ENCODE measurements at places on chromosomes 7 and 10.
A peak's percentile ranks its signal among the peaks of the same experiment; 100 is the strongest.

GRCh38 chr10:12337453-12338372 lies 11.6 kb upstream of the CAMK1D start:
- DNase-seq, result no peak

- DNase-seq, result no peak
Measured at GRCh38 chr7:56127241-56127975, 11.2 kb upstream of the NUPR2 start.

DNA sequence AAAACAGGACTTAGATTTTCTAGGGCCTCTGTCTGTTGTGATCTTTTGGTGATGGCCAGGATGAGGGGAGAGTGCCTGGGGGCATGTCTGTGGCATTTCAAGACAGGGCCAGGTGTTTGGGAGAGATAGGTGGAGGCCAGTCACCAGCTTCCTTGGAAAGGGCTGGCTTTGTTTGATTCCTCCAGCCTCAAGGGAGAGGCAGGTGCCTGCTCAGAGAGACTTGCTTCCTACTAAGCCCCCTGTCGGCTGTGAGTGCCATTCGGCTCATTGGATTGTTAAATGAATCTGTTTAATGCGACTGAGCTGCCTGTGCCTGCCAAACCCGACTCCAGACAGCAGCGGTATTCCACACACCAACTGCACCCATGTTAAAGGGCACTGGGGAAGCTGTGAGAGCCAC lies 304.1 kb upstream of the COBL start:
- DNase-seq, result no peak

GRCh38 chr7:128206017-128206746 lies 34.9 kb upstream of the LEP start:
- DNase-seq, result no peak

DNA sequence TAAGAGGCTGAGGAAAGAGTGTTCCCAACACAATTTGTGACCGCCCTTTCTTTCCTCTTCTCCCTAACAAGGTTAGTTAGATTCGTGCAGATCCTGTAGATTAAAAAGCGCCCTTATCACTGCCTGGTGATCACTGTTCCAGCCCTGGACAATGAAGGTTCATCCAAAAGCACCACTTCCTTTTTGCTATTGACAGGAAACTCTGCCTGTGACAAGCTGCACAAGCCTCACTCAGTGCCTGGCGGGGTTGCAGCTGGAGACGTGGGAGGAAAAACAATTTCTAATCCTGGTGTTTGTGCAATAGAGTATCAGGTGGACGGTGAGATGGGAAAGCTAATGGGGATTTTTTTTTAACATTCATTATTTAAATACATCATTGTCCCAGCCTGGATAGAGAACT lies 105.9 kb upstream of the CAV2 start:
- DNase-seq, result no peak

GRCh38 chr7:156236936-156237599 lies 403.5 kb upstream of the RNF32 start:
- DNase-seq, result no peak

GRCh38 chr10:91758303-91759146 lies 39.7 kb upstream of the TNKS2 start:
- no peak for DNase-seq

- DNase-seq, result no peak
Measured at GRCh38 chr10:26251925-26252324, 35.4 kb downstream of the GAD2 start.

DNA sequence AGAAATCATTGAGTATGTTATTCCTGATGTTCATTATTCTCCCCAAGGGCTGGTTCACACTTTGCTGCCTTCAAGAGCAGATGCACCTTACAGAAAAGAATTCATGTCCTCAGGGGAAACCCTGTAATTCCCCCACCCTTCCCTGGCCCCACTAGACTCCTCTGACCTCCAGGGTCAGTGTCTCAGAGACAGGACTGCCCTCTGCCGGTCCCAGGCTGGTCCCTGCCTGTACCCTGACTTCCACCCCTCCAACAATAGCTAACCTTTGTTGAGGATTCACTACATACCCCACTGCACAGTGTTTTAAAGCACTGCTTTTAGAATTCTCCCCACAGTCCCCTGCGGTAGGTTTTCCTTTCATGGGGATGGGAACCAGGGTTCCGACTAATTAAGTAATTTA lies 4.4 kb upstream of the SEPHS1 start:
- DNase-seq, result no peak

- no peak for DNase-seq
Measured at GRCh38 chr7:156654511-156655234, 14.1 kb downstream of the RNF32 start.

DNA sequence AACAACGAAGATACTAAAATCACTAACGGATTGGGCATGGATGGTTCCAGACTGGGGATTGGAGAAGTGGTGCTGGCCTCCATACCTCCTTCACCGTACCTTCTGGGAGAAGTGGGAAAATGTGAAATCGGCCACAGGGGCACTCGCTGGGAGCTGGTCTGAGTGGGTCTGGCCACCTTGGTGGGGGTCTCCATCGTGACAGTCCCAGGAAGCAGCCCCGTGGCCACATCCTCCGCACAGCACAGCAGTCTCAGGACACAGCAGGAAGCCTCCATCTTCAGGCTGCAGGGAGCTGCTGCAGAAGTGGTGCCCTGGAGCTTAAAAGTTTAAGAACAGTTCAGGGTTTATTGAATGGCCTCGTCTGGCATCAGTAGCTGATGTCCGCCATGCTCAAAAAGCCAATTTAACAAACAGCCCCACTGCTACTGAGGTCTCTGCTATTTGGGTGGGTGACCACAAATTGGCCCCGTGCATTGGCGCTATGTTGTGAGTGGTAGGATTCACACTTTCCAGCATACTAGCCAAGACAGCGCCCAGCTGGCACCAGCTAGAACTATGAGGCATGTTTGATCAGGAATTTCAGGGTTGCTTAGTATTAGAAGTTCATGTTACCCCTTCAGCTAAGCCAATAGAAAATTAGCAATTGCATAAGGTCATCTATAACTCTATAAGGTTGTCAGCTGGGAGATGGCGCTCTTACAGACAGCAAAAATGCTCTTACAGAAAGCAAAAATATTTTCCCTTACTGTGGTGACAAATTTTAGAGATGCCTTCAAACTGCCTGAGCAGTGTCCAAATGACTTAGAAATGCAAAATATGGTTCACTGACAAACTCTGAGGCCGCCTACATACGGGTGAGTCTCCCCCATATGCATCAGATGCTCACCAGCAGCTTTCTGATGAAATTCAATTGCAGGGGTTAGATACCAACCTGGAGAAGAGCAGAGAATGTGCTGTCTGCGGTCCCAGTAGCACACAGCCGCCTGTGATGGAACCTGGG lies 17.0 kb downstream of the PKD1L1 start:
- no peak for DNase-seq

GRCh38 chr10:79230328-79230830 lies 116.9 kb upstream of the PPIF start:
- DNase-seq, result no peak

DNA sequence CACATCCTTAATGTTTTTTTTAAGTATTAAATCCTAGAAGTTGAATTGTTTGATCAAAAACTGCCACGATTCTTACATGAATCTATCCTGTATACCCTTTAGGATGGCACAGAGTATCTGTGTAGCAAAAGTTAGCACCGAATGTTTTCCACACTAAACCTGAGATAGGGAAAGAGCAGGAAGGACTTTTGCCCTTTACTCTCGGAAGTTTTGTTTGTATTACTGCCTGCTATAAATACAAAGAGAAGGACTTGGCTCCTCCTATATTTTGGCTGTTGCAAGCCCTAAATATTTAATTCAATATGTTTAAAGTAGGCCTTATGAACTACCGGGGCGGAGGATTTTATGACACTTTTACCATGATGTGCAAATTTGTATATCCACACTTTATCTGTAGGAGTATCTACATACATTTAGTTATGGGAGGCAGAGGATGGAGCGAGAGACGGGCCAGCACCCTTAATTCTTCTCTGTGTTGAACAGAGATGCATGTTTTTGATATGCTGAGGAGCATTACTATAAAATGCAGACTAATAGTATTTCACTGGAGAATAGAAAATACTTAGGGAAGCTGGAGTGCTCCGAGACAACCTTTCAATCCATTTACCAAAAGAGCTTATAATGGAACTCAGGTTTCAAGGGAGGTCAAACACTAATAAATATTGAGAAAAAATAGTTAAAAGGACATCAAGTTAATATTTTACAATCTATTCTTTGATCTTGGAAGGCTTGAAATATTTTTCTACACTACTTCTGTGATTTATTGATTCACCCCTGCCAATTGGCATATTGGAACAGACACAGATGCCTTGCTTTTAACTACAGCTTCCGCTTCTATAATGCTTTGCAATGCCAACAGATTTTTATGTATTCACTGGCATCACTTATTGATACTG lies 97.4 kb downstream of the CHN2 start:
- no peak for DNase-seq

- no peak for DNase-seq
Measured at GRCh38 chr10:15053061-15053460, 9.3 kb downstream of the OLAH start.

GRCh38 chr7:149838224-149838991 lies at the start of gene ZNF862:
Gene ZNF862 (plus strand): TSS chr7:149838375. CDS start chr7:149838612, 237 bp downstream.
- DNase-seq, result peak; percentile 98

- peak; percentile 98 for DNase-seq
Measured at GRCh38 chr7:100489824-100490223, 6.1 kb downstream of the NYAP1 start.

GRCh38 chr10:86299562-86299961 lies 67.0 kb downstream of the GRID1 start:
- no peak for DNase-seq

- DNase-seq, result no peak
Measured at GRCh38 chr10:116877391-116877790, 28.1 kb downstream of the ENO4 start.

GRCh38 chr10:131743190-131744151 lies 157.3 kb upstream of the PPP2R2D start:
- peak; percentile 10 for DNase-seq

DNA sequence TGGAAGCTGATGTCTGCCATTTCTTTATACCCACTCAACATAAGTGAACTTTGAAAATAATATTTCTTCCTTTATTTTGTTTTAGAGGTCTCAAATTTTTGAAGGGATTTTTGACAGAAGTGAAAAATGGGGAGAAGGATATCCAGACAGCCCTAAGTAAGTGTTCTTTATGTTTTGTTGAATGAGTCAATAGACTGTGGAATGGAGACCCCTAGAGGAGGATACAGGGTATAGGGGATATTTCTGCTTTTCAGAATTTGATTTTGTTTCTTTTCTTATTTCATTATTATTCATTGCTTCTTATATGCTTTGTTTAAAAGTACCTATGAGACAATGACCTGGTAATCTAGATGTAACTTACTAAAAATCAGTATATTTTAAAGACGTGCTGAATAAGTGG lies 34.4 kb downstream of the PLEKHA8 start:
- no peak for DNase-seq

- no peak for DNase-seq
Measured at GRCh38 chr10:61605221-61605620, 57.5 kb upstream of the CABCOCO1 start.

DNA sequence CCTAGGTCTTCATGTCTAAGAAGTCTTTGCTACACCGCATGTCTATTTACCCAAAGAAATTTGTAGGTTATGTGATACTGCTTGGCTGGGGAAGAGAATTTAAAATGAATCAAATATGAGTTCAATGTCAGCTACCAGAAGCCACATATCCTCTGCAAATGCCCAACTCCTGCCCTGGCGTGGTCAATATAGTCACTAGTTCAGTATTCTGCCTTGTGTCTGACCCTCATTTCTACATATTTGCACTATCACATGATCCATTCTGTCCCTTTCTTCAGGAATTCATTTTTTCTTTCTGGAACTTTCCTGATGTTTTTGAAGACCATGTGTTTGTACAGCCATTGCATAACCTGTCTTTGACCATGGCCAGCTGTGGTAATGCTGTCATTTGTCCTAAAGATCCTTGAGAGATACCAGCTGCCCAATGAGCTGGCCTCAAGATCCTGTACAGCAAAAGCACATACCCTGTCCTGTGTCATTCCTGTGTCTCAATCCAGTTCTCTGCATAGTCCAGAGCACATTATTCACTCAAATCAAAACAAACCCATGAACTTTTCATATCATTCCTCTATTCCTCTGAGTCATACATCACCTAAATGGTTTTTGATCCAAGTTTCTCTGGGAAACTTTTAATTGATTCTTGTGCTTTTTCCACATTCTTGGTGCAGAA lies 524.5 kb downstream of the PARD3 start:
- DNase-seq, result no peak

- DNase-seq, result no peak
Measured at GRCh38 chr7:105594034-105594433, 12.7 kb upstream of the EFCAB10 start.

- no peak for DNase-seq
Measured at GRCh38 chr7:42175834-42176723, 60.9 kb downstream of the GLI3 start.

DNA sequence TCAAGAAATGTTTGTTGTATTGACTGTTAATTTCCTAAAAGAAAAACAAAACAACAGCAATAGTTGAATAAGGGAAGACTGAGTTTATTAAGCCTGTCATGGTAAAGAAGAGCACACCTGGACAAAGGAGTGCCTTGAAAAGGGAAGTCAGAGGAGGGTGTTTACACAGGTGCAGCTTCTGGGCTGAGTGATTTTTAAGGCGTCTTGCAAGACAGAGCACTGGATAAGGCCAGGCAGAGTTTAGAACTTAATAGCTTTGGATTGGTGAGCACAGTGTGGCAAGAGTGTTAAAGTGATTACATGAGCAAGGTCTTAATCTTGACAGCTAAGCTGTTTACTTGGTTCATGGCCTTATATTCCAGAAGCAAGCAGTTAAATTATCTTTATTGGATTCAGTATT lies 423.2 kb downstream of the CNTNAP2 start:
- no peak for DNase-seq

DNA sequence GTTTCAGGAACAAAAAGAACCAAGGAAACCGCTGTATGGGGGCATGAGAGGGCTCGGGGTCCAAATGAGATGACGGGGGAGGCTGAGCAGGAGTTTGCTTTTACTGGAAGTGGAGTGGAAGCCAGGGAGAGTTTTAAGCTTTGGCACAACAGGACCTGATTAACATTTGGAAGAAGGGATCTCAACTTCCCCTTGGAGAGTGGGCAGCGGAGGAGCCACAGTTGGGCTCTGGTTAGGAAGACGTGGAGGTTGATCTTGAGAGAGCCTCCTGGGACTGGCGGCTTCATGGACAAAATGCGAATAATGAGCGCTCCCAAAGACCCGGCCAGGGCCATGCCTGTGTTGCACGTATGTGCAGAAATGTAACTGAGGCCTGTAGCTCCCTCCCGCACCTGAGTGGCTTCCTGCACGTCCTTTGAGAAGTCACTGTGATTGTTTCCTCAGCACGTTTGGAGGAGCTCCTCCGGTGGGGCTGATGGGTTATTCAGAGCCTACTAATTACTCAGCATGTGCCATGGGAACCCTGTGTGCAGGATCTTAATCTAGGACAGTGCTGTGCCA lies 595.3 kb upstream of the MGMT start:
- DNase-seq, result no peak

- peak; percentile 29 for DNase-seq
Measured at GRCh38 chr10:22341190-22341925, 3.9 kb upstream of the SPAG6 start.

DNA sequence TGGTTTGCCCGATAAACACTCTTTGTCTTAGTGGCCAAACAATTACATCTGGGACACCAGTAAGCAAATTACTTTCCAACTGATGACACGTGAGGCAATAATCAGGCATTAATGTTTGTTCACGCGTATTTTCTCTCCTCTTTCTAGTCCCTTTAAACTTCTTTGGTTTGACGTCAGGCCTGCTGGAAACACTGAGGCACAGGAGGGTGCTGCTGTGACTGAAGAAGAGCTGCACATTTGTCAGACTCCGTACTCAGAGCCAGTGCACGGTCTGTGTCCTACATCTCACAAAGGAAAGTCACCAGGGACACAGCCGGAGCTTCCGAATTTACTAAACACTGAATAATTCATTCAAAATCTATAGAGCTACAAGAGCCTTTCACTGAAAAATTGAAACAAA lies 57.6 kb upstream of the ANAPC16 start:
- peak; percentile 53 for DNase-seq

Data from dorsolateral prefrontal cortex (tissue), 122 donors.